ENCODE measurements at places on chromosomes 3 and 15. TPM values are rescaled to one million over a fixed set of nuclear protein-coding genes. Genes with fewer than 3 reads are reported as not detected.
A peak's percentile ranks its signal among the peaks of the same experiment; 100 is the strongest.

CLDN18 gene
- total RNA-seq: 21.0 TPM

HRG gene
- total RNA-seq: not detected

RTF1 gene
- total RNA-seq: 21.2 TPM

PPP2R3A gene
- total RNA-seq: 49.5 TPM

KLHL6 gene
- 1.4 TPM for total RNA-seq

RETNLB gene
- not detected for total RNA-seq

OXTR gene
- 0.47 TPM for total RNA-seq

CNTN3 gene
- 2.5 TPM for total RNA-seq

GOLGA6L10 gene
- 0.33 TPM for total RNA-seq

PCSK6 gene
- total RNA-seq: 14.4 TPM

ZNF620 gene
- 3.6 TPM for total RNA-seq

ZBED2 gene
- 0.47 TPM for total RNA-seq

GOLGA8T gene
- total RNA-seq: 0.39 TPM

WDR49 gene
- total RNA-seq: 14.8 TPM

GOLGA6A gene
- total RNA-seq: not detected

RHOA gene
- 304 TPM for total RNA-seq

STAC gene
- not detected for total RNA-seq

STRIT1 gene
- total RNA-seq: not detected

ABCF3 gene
- total RNA-seq: 47.9 TPM

DNA sequence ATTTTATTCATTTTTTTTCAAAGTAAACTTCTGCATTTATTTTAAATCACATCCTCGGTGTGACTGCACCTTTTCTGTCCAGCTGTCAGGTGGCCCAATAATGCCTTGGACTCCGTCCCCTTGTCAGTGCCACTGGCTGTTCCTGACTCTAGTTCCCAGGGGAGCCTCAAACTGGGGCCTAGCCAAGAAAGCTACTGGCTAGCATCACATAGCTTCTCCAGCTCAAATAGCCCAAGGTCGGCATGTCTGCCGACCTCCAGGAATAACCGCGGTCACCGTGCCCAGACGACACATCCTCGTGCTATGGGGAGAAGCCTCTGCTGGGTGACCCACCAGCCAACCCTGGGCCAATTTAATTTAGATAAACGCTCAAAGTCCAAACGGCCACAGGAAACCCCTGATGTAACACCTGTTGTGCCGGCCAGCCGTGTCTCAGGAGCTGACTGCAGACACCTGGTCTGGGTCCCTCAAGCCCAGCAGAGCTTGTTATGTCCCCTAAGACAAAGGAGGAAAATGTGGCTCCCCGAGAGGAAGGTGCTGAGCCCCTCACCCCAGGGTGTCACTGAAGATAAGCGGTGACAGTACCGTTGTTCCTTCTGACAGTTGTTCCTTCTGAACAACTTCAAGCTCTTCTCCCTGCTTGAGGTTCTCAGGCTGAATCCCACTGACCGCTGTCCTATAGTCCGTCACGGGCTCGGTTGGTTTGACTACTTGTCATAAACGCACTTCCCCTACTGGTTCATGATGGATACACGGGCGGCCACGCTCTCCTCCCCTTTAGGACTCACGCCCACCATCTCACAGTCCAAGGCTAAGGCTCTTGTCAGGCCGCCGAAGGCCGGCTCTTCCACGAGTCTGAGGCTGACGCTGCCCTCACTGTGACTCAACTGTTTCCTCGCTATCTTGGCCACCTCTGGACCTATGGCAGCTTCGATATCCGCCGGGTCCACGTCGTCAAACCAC lies 126.2 kb downstream of the KLF13 start:
- DNase-seq: peak; percentile 58

GRCh38 chr3:53630547-53630946 lies 136.1 kb downstream of the CACNA1D start:
- no peak for DNase-seq

DNA sequence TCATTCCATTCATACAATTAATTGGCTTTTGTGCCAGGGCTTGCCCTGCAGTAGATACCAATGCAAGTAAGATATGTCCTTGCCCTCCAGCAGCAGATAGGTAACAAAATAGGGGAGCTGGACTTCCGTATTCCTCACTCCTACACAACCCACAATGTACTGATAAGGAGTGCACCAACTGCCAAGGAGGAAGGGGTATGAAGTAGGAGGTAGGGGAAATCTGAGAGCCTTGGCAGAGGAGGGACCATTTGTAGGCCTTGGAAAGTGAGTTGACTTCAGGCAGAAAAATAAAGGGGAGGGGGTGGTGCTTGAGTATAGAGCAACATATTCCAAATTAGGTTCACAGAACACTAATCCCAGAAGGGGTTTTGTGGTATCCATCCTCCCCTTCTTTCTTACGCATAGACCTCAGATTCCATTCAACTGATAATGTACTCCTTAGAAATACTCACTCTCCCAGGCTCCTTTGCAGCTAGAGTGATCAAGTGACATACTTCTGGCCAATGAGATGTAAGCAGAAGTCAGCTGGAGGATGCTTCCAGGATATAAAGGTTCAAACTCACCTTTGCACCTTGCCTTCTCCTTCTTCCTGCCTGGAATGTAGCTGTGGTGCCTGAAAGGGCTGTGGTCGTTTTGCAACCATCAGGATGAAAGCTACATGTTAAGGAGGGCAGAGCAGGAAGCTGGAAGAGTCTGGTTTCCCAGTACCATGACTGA lies 127.1 kb upstream of the SMAD3 start:
- DNase-seq: no peak

- no peak for DNase-seq
Observed at GRCh38 chr3:146241523-146242240, 9.2 kb downstream of the PLSCR4 start.

GRCh38 chr3:188255190-188255589 lies 101.2 kb downstream of the LPP start:
- no peak for DNase-seq

DNA sequence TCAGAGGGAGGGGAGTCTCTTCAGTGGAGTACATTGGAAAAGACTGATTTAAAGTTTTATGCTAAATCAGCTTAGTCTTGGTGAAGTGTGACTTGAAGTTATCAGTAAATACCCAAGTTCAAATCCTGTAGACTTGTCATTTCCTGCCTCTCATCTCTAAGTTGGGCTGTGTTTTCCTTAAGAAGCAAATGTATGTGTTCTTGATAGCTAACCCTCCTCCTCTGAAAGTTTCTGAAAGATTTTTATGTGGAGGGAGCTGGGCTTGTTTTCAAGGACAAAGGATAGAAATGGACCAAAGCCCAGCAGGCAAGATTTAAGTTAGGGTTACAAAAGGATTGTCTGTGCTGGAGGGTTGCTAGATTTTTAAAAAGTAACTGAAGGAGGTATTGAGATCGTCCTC lies 4.2 kb downstream of the MAPKBP1 start:
- no peak for DNase-seq

DNA sequence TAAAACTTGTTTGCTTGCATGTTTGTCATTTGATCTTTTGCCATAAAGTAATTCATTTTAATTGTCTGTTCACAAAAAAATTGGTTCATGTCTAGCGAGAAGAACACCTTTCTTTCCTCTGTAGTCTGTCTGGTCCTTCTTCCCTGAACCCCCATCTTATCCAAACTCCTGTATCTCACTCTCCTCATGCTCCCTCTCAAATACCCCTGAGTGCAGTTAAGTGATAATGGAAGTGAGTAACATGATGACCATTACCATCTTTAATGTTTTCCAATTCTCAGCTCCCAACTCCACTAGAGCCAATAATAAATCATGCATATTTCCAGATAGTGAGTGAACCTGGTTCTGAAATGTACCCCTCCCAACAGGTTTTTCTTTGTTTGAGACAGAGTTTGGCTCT lies 14.2 kb upstream of the KCNMB3 start:
- no peak for DNase-seq

GRCh38 chr3:55343486-55344357 lies 143.4 kb downstream of the WNT5A start:
- no peak for DNase-seq

- DNase-seq: no peak
Observed at GRCh38 chr3:81435050-81435449, 326.4 kb downstream of the GBE1 start.

GRCh38 chr3:183307749-183308148 lies 54.7 kb downstream of the B3GNT5 start:
- DNase-seq: no peak

DNA sequence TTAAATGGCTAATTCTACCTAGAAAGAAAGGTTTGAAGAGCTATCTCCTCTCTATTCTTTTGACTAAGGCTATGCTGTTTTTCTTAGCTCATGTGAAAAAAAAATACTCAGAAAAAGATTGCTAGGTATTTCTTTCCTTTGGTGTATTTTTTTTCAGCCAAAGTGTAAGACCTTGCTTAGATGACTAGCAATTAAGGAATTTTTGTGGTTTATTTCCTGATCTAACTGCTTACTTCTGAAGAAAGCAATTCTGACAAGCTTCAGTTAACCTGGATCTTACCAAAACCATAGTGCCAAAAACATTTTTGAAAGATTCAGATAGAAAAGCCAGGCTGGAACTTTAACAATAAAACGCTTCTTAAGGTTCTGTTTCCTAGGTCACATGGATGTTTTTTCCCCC lies 315.6 kb downstream of the SOX2 start:
- no peak for DNase-seq

DNA sequence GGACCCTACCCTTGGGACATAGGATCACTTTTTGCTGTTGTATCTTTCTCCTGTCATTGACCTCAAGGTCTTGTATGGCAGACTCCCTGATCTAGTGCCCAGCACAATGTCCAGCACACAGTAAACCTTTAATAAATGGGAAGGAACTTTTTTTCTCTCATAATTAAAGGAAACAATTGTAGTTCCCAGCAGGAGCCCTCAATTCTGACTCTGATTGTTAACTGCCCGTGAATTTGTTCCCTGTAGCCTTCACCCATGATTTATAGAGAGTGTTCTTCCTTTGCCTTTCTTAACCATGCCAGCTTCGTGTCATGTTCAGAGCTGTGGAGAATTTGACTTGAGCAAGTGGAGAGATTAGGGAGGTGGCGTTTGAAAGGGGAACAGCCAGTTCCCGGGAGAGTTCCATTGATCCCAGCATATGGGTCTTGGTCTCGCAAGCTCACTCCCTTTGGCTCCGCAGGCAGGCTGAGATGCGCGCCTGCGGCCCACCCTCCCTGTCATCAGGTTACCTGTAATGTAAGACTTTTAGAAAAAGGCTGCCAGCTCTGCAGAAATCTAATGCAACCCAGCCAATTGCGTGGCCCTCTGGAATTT lies 182.6 kb downstream of the TP63 start:
- no peak for DNase-seq

DNA sequence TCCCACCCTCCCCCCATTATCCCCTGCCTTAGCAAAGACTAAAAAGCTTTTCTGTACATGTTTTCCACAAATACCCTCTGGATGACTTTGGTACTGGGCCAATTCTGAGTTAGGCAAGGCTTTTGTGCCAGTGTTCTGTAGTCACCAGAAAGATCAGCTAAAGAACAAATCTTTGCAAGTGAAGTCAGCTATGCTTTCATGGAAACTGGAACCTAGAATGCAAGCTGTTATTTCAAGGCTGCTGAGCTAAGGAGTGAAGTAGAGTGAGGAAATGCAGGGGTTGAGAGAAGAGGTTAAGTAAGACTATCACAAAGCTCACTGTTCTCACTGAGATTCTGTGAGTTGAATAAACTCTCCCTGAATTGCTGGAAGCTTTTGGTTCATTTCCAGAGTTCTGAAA lies 107.8 kb upstream of the CNTN3 start:
- no peak for DNase-seq

DNA sequence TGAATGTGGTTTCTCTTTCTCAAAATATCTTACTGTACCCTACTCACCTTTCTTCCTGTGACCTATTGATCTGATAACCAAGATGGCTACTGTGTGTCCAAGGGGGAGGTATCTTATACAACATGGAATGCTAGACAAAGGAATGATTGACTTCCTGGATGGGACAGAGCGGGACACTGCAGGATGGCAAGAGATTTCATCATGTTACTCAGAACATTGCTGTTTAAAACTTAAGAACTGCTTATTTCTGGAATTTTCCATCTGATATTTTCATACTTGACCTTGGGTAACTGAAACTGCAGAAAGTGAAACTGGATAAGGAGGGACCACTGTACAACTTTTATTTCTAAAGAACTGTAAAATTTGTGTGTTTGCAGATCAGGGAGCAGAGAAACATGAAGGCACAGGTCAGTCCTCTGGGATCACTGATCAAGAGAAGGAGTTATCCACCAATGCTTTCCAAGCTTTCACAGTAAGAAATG lies 18.5 kb downstream of the CNOT10 start:
- DNase-seq: no peak

GRCh38 chr3:9420850-9421549 lies 23.6 kb downstream of the SETD5 start:
- no peak for DNase-seq

- DNase-seq: no peak
Observed at GRCh38 chr3:53833700-53834099, 12.5 kb downstream of the CHDH start.

- no peak for DNase-seq
Observed at GRCh38 chr3:175307642-175308041, 448.5 kb downstream of the NAALADL2 start.

DNA sequence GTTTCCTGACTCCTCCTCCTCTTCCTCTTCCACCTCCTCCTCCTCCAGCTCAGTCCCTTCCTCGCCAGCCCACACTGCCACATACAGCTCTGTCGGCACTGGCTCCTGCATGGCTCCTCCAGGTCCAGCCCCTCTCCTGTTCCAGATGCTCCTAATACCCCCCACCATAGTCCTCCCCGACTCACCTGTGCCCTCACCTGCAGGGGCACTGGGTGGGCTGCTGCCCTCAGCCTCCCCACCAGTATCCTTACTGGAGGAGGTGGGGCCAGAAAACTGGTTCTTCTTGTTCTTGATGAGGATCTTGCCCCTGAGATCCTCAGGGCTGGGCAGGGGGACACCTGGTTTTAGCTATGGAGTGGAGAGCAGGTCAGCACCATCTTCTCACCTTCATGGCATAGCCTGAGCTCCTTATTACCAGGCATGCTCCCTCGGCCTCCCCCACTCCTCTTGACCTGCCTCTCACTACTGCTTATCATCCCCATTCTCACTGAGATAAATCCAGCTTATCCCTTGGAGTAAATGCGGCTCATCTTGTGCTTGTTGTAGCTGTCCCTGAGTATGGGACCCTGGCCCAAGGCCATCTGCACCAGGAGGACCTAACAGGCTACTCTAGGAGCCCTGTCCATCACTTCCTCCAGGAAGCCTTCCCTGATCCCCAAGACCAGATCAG lies 11.0 kb downstream of the PLCB2 start:
- DNase-seq: no peak

DNA sequence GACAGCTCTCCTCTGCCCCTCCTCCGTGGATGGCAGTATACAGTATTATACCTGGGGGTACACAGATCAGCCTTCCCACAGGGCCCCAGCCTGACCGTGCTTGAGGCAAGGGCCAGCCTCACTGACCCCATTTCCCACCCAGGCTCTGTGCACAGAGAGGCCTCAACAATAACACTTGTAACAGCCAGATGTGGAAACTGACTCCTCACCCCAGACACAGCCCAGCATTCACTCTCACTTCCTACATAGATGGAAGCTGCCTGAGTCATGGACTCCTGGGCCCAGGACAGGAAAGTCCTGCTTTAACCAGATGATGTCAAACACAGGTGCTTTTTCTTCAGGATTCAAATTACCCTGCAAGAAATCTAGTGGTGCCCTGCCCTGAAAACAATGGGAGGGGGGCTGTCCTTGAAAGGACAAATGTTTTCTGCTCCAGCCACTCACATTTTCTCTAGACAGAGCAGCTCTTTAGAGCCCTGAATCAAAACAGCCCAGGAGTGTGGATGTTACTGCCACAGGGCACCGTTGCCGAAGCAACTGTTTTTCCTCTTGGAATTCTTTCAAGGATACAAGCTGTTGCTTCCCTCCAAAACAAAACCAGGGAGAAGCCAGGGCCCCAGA lies 16.4 kb downstream of the CCDC12 start:
- no peak for DNase-seq

GRCh38 chr3:32285891-32286290 lies 47.4 kb downstream of the CMTM8 start:
- no peak for DNase-seq

GRCh38 chr15:67322481-67322880 lies 67.9 kb downstream of the IQCH start:
- DNase-seq: peak; percentile 59

Measured in right atrium auricular region (tissue), 2 donors.